Activated CD4-positive, alpha-beta T cell treated with anti-CD3 and anti-CD28 coated beads, Interleukin-2, Interleukin-6, amounts not matched to agents 100 ng/mL and 50 ng/mL, durations not matched to agents 16 hours and 8 hours (primary cell): ENCODE measurements at places on chromosomes 6 and 20.

DNA sequence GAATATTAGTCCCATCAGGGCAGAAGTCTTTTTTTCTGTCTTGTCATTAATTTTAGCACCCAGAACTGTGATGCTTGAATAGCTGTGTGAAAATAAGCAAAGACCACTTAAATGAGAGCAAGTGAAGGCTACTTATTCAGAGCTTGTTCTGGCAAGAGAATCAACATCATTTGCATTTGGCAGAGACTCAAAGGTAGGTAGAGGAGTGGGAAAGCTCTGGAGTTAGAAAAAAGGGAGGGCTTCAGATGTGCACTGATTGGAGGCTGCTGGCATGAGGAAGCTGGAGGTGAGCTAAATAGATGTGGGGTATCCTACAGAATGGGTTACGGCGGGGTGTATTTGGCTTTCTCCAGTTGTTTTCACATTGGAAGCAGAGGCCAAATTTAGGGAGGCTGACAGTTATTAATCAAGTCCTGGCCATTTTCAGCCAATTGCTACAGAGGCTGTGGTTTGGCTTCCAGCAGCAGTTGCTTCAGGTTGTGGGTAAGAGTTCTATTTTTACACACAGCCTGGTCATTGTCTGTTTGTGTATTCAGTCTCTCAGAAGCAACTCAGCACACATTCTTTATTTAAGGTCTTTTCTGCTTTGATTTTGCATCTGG, 254.3 kb downstream of the BTBD3 start:
- no peak for DNase-seq

- DNase-seq = peak; percentile 4
Measured at GRCh38 chr6:142756215-142756630, 188.8 kb downstream of the HIVEP2 start.

- no peak for DNase-seq
Measured at GRCh38 chr6:139778688-139779087, 404.2 kb upstream of the CITED2 start.

DNA sequence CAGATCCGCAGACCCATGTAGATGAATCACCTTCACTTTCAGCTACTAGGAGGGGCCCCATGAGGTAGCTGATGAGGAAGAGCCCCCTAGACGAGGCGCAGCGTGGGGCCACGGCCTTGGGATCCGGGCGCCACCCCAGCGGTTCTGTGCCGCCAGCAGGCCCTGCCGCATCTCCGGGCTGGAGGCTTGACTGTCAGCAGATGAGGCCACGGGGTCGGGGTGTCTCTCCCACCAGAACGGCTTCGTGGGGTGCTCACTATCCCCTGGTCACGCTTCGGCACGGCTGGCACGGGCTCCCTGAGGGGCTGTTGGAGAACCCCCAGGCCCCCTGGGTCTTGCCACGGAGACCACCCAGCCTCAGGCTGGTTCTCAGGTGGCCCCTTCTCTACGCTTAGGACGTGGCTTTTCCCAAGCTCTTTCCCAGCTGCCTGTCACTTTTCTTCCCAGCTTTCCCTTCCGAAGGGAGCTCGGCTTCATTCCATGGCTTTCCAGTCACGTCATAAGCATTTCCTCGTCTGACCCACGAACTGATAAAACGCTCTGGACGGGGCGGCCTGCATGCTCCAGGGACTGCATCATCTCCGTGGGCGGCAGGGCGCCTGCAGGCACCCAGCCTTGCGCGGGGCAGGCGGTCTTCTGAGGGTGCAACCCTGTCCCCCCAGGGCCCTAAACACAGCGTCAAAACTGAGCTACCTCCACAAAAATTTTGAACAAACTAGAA, 85.9 kb downstream of the THBS2 start:
- no peak for DNase-seq

GRCh38 chr6:15017261-15017660, 228.6 kb upstream of the JARID2 start:
- peak; percentile 51 for DNase-seq

DNA sequence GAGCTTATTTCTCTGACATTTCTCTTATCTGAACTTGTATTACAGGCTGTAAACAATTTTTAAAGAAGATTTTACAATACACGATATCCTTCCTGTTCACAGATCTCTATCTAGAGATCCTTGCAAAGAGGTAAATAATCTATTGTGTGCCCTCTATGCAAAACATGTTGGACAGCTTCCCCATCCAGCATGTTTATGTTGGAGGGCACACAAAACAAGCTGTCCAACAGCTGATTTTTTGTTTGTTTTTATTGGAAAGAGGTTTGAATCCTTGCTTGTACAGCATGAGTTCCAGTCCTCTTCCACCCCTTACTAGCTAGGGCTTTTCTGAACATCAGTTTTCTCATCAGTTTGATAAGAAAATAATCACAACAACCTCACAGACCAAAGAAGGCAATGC, 62.3 kb upstream of the SYNDIG1 start:
- DNase-seq = no peak

GRCh38 chr6:80348263-80348662, 241.8 kb downstream of the BCKDHB start:
- DNase-seq = no peak

DNA sequence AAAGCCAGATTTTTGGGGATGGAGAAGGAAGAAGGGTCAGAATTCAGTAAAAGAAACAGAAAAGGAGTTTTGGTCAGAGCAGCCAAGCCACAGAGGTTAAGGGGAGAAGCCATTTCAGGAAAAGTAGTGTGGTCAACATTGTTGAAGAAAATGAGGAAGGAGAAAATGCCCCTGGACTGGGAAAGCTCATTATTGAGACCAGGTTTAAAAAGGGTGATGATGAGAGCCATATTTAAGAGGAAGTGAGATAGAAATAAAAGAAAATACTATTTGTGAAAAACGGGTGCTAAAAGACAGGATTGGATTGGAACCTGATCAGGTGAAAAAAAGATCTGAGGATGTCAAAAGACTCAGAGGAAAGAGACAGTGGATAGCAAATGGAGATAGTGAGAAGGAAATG, 75.8 kb downstream of the CEP162 start:
- no peak for DNase-seq

DNA sequence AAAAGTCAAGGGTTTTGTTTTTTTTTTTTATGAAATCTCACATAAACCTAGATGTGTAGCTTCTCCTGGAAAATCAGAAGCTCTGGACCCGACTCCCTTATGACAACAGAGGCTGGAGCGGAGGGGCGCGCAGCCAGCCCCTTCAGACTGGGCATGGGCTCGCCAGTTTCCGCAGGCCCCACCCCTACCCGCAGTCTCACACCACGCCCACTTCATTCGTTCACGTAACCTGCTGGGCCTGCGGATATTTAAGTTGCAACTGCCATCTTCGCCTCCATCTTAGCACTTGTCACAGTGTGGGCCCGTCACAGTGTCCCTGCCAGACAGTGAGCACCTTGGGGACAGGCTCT, 111.7 kb upstream of the PTPN1 start:
- DNase-seq = no peak

- no peak for DNase-seq
Measured at GRCh38 chr6:142026471-142026870, 106.3 kb upstream of the GJE1 start.

DNA sequence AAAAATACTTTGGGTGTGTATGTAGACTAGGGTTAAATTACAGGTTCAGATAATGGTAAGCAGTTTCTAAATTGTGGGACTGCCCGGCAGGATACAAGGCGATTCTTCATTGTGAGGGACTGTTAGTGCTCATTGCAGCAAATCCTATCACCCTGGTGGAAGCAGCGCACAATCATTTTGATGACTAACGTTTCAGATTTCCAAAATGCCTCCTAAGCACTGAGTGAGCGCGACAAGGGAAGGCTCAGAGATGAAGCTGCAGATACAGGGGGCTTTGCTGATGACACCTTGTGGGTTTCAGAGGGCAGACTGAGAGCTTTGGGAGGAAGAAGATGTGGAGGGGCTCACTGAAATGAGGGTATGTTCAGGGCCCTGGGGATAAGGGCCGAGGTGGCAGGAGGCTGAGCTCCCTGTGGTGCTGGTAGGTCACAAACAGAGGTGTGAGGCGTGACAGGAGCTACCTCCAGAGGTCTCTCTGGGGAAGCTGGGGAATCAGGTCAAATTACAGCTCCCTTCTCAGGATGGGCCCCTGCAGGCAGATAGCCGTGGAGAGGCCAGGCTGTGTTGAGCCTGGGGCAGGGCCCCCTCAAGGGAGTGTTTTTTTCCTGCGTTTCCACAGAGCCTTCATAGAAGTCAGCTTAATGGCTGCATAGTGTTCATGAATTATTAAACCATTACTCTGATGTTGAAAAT, 84.5 kb upstream of the FYN start:
- no peak for DNase-seq

DNA sequence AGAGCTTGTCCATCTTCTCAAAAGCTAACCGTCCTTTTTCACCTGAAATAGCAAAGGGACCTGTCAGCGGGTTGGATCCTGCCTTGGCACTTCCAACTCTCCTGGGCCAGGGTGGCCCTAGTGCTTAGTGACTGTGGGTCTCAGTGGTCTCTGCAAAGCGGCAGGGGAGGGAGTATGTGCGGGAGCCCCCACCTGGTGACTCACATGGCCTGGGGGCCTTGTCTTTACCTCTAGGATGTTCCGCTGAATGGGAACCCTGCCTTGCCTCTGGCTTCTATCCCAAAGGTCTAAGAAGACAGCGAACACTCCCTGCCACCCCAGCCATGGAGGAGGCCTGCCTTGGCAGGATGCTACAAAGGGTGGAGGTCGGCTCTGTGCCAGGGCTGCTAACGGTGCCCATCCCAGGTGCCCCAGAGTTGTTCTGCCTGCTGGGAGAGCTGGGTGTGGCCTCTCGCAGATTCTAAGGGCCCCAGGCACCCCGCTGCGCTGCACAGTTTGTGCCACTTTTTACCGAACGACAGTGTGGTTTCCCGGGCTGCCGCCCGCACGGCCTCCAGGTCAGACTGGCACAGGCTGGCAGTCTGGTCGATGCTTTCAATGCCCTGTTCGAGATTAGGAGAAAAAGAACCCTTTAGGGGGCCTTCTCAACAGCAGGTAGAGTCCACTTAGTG, 77.2 kb downstream of the PTPN1 start:
- DNase-seq = no peak

DNA sequence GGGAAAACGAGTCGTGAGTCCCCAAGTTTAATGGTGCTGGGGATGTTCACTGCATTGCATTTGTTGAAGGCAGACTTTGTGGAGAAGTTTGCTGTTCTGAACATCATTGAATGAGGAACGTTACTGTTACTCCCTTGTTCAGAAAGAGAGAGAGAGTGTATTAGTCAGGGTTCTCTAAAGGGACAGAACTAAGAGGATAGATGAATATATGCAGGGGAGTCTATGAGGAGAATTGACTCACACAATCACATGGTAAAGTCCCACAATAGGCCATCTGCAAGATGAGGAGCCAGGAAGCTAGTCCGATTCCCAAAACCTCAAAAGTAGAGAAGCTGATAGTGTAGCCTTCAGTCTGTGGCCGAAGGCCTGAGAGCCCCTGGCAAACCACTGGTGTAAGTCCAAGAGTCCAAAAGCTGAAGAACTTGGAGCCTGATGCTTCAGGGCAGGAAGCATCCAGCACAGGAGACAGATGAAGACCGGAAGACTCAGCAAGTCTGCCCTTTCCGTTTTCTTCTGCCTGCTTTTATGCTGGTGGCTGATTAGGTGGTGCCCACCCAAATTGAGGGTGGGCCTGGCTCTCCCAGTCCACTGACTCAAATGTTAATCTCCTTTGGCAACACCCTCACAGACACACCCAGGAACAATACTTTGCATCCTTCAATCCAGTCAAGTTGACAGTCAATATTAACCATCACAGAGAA, 223.5 kb upstream of the PCSK2 start:
- DNase-seq = no peak

- DNase-seq = no peak
Measured at GRCh38 chr20:22465622-22466446, 118.5 kb downstream of the FOXA2 start.
